SJCRH30 (cell line): ENCODE measurements at places on chromosomes 4 and X.
A peak's percentile ranks its signal among the peaks of the same experiment; 100 is the strongest.

DNA sequence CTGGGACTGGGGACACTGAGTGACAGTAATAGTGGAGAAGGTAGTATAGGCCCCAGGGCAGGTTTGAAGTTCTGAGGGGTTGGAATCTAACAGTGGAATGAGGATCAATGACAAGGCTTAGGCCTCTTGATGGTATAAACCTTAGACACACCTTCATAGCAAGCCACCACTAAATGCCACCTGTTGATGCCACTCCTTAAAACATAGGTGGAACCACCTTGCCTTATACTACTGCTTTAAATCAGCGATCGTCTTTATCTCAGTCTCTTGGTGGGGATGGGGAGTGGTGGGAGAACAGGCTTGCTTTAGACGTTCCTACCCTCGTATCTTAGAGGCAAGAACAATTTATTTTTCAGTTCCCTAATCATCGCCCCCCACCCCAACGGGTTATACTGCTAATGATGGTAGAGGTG, 1.2 kb downstream of the RAB33B start:
- DNase-seq, result no peak

DNA sequence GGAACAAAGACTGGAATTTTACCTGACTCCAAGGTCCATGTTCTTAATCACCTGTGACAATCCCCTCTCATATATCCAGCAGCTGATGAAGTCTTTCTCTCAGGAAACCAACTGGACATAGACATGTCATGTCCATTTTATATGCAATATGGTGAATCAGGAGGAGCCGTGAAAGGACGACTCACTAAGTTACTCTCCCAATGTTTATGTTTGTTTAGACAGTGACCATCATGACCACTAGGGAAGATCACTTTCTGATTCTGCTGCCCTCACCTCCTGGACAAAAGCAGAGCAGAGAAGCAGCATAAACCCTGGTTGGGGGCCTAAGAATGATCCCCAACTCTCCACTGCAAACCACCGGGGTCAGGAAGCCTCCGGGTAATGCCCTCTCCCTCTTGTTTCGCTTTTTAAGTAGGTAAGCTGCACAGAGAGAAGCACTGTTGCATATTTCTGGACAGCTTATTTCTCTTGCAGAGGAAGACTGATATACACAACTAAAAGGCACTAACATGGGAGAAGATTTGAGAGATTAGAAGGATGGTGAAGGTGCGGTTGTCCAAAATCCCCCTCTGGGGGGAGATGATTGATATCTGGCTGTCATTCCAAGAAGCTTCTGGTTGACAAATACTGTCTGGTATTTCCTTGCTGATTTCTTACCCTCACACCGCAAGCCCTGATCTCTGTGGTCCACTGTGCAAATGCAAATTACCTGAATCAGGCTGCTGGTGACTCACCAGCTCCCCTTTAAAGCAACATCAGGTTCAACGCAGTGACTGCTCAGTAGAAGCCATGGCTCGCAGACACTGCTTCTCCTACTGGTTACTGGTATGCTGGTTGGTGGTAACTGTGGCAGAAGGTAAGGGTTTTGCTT, at the start of gene ODAPH:
TSS of gene ODAPH (plus strand) at position 773 of the 871 bp plus-strand sequence. CDS start at position 790, 17 bp downstream.
- no peak for DNase-seq

GRCh38 chrX:47563801-47564315, 2.9 kb downstream of the ARAF start:
- DNase-seq, result no peak

GRCh38 chr4:75434105-75434504, 80.1 kb downstream of the RCHY1 start:
- no peak for DNase-seq

- no peak for DNase-seq
These were observed 243.9 kb upstream of the VCX3A start for GRCh38 chrX:6778544-6779503.

GRCh38 chr4:111399623-111400022, 745.6 kb upstream of the FAM241A start:
- DNase-seq, result peak; percentile 88

DNA sequence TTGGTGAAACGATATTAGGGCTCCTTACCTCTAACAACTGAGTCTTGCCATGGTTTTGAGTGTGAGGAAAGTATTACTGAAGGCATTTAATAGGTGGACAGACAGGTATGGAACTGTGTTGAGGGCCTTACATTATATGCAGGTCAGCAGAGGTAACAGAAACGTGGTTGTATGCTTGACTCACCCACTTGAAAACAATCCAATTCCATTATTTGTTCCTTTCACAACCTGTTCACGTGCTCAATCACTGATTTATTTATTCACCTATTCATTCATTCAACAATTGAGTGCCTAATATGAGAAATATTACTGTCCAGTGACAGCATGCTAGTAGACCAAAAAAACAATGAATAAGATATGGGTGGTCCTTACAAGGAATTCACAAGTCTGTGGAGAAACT, 33.3 kb upstream of the PPARGC1A start:
- DNase-seq, result no peak

- DNase-seq, result peak; percentile 33
These were observed 405.2 kb upstream of the CNKSR2 start for GRCh38 chrX:20968996-20969395.

GRCh38 chrX:39518476-39519029, 579.2 kb downstream of the BCOR start:
- no peak for DNase-seq
